ENCODE measurements at places on chromosomes 7 and 10.

DNA sequence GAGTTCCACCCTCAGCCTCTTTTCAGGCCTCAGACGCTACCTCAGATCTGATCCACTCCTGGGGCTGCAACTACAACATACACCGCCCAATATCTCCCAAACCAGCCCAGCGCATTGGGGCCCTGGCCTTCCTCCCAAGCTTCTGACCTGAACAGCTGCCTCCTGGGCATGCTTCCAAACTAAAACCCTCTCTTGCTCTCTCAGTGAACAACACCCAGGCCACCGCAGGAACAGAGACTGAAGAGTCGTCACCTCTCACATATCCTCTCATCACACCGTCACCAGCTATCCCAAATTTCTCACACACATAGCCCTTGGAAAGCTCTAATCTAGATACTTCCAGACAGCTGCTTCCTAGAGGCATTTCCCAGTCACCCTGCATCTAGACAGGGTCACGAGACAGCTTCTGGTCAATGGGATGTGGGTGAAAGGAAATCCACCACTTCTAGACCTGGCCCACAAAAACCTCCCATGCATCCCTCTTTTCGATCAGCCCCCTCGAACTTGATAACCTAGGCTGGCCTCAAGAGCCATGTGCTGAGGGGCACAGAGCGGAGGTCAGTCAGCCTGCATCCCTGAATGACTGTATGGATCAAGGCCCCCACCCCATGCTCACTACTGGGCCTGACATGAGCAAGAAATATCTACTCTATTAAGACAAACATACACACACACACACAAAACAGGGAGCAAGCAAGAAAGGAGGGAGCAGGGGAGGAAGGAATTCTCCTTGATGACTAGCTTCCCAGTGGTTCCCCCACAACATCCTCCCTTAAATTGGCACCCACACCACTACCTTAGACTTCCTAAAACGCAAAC is 1.8 kb downstream of the PARP12 start:
- DNase-seq, result peak; percentile 10

- DNase-seq, result no peak
Measured at GRCh38 chr7:471866-472639, 47.6 kb downstream of the PDGFA start.

GRCh38 chr10:5512331-5512730 is 12.4 kb upstream of the CALML3 start:
- DNase-seq, result no peak

- DNase-seq, result no peak
Measured at GRCh38 chr7:36207451-36208291, 54.6 kb downstream of the EEPD1 start.

GRCh38 chr7:3778345-3778744 is 477.3 kb downstream of the SDK1 start:
- DNase-seq, result no peak

DNA sequence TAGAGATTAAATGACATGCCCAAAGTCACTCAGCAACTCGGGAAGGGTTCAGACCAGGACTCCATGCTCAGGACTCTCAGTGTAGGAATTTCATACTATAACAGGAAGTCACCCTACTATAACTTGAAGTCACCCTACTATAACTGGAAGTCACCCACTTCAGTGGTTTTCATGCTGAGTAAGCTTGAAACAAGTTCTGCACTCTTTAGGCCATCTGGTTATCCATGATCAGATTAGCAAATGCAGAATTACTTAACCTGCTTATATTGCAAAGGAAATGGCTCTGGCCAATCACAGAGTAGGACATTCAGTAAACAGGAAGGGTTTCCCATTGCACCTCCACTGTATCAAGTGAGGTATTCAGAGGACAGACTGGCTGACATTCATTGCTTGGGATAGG is 1240.4 kb downstream of the GATA3 start:
- DNase-seq, result no peak

DNA sequence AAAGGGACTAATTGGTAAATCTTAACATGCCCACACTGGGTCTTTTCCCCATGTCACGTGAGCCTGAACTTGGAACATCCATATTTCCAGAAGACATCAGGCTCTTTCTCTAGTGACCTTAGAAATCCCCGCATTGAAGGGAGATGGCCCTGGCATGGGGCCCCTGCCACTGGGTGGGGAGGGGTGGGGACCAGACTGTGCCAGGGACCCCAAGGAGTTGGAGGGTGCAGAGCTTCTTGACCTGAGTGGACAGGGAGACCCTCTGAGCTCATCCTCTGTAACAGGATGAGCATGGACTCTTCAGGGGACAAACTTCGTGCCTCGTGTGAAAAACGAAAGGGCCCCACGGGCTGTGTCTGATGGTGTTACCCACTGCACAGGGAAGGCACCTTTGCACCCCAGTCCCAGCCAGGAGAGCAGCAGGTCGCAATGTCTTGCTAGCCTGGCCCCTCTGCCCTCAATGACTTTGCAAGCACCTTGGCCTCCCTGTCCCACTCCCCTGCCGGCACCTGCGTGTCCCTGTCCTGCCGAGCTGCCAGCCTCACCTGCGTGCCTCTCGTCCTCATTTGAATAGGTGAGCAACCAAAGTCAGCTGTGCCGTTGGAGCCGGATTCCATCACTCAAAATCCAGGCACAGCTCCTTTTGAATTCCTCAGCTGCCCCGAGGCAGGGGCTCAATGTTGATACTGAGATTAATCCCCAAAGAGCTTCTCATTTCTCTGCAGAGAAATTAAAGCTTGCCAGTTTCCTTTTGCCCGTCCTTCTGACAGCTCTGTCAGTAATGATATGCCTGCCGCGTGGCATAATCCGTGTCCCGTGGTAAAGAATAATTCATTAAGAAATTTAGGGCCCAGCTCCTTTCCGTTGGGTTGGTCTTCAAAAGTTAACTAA is 234.9 kb downstream of the EBF3 start:
- no peak for DNase-seq

DNA sequence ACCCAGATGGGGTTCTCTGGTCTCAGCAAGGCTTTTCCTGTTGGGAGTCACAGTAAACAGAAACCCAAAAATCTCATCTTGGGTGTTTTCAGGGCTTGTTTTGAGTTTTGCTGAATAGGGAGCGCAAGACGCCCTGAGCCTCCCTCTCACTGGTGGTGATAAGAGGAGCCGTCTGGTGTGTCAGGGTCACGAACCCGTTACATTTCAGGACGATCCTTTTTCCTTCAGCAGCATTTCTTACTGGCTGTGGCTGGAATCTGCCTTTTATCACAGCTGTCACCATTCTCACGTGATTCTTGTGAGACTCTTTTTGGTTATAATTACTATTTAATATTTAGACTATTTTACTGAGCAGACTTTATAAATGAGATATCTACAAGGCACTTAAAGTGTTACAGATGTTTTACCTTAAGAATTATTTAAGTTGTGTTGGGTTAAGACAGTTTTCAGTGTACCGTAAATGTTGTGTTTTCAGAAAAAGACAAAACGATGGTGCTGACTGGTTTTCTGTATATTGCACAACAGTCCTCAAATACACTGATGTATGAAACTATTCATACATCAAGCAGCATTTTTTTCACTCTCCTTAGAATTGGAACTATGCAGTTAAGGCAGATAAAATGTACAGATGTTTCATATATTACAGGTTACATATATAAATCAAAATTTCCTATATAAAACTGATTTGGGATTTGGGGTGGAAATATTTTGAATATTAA is 2.2 kb upstream of the GET4 start:
- DNase-seq, result no peak

- DNase-seq, result peak; percentile 25
Measured at GRCh38 chr7:29839302-29839701, 33.0 kb downstream of the WIPF3 start.

DNA sequence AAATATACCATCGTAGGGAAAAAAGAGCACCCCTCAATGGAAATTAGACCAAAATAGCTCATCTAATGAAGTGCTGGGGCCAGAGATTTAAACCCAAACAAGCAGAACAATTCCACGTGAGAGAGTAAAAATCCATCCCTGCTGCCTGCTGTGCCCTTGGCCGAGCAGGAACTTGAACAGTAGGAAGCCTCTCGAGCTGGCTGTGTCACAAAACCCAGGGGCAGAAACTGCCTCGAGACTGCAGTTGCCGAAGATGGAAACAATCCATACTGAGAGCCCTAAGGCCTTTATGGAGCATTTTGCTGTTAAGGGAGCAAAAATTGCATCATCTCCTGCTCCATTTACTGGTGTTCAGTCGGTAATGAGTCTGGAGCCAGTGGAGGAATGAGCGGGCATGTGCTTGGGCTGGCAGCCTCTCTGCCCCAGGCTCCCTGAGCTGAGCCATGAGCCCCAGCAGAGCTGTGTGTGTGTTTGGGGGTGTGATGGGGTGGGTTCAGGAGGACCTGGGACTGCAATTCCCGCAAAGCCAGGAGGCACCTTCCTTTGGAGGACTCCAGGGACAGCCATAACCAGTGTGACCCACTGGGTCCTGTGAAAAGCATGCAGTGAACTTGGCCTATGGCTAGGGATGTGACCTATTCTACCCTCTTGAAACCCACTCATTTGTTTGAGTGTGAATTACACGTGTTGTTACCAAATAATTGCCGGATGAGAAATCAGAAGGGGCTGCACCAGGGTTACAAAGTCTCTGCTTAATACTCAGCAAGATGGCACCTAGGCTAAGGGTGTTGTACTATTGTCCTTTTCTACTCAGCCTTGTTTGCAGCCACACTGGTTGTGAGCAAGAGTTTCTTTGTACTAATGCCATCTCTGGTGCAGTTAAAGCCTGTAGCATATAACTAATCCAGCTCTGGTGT is 58.3 kb downstream of the CDHR3 start:
- no peak for DNase-seq

GRCh38 chr7:67823345-67823744 is 826.7 kb downstream of the TYW1 start:
- DNase-seq, result peak; percentile 1

- DNase-seq, result peak; percentile 78
Measured at GRCh38 chr10:122054048-122055025, 65.4 kb downstream of the TACC2 start.

DNA sequence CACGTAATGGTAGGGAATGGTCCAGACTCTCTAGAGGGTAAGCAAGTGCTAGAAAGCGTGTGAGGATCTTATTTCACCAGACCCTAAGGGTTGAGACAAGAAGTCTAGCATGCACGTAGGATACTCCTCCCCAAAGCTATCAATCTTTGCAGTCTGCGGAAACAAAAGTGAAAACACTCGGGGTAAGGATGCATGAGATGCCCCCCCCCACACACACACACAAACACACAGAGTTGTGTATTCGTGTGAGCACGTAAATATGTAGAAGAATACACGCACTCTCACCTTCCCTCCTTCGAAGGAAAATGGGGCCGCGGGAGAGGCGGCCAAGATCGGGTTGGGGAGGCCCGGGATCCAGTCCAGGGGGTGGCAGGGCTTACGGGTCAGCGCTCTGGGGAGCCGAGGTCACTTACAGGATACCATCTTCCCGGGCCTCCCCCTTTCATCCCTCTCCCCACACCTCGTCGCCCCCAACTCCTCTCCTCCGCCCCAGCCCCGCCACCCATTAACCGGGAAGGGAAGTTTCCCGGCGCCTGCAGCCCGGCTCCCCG is 455 bp downstream of the CUL2 start:
- DNase-seq, result peak; percentile 28

GRCh38 chr10:61786728-61787127 is 114.8 kb upstream of the ARID5B start:
- DNase-seq, result peak; percentile 23

DNA sequence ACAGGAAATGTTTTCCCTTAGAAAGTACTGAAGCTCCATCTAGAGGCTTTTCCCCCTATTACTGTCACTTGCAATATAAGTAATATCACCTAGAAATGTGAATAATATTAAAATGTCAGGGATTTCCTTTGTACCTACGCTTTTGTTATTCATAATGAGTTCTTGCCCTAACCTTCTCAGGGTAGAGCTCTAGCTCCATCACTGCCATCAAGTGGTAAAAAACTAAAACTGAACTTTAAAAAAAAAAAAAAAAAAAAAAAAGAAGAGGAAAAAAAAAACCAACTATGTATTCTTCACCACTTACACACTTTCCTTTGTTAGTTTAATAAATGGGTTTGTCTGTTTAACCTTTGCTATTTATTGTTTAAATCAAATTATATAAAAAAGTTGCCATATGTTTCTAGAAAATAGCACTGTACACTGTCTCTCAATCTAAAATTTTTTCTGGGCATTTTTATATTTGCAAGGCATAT is 49.9 kb downstream of the DNAJC1 start:
- DNase-seq, result peak; percentile 37

- DNase-seq, result no peak
Measured at GRCh38 chr7:142334236-142334635, 76.4 kb upstream of the PRSS58 start.

DNA sequence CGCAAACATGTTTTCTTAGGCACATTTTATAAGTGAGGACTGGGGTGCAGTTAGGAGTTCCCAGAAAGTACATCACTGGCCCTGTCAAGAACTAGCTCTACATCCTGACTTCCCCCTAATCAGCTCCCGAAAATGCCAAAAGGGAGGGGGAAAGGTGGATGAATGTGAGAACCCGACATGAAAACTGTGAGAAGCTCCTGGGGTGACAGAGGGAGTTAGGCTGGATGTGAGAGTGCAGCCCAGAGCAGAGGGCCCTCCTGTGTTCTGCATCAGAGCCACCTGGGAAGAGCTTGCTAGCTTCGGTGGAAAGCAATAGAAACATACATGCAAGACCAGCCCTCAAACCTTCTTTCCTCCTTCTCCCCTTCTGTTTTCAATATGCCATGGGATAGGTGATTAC is 30.5 kb upstream of the SEM1 start:
- no peak for DNase-seq

- no peak for DNase-seq
Measured at GRCh38 chr7:8037151-8037550, 68.6 kb downstream of the GLCCI1 start.

DNA sequence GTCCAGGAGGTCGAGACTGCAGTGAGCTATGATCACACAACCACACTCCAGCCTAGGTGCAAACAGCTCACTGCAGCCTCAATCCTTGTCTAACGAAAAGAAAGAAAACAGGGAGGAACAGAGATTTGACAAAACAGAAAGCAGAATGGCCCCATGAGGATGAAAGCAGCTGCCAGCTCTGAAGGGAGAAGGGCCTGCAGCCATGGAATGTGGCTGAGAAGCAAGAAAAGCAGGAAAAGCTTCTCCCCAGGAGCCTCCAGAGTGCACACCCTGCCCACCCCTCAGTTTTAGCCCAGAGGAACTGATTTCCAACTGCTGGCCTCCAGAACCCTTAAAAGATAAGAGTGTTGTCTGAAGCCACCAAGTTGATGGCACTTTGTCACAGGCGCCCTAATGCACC is 13.0 kb downstream of the ESYT2 start:
- DNase-seq, result no peak

GRCh38 chr10:4183761-4184261 is 398.8 kb upstream of the KLF6 start:
- DNase-seq, result no peak
